ENCODE measurements at places on chromosomes 2 and 18.

DNA sequence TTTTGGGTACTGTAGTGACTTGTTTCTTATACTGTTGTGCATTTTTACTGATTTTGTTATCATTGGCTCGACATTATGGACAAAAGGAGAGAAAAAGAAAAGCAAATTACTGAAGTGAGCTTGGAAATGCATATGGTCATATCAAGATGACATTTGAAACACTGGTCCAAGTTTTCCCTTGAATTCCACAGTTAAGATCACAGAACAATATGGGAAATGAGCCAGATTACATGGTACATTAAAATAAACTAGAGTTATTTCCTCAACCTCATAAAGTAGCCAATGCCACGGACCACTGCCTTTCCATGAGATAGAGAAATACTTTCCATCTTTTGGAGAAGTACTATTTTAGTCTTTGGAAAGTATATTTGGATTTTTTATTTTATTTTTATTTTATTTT is 62.0 kb upstream of the SGPP2 start:
- DNase-seq = no peak

DNA sequence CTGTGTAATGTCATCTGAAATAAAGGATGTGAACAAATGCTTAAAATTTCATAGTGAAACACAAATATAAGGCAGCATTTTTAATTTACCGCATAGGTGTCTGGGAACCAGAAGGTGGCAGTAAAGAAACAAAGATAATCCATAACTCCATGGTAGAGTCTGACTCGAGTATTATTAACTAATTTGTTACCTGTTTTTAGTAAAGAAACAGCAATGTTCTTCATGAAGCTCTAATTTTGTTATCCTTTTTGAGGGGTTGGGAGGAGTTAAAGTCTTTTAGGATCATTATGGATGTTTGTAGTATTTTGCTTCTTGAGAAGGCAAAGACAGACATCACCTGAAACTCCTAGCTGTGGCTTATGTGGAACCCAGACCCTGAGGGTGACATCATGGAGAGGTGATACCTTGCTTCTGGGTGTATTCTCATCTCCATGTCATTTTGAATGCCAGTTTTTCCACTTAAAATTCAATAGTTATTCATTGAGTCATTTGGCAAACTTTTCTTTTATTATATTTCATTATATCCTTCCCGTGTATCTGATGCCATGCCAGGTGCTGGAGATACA is 286.2 kb upstream of the EPAS1 start:
- peak; percentile 28 for DNase-seq

- DNase-seq = no peak
Observed at GRCh38 chr2:148968301-148968700, 70.2 kb upstream of the LYPD6B start.

DNA sequence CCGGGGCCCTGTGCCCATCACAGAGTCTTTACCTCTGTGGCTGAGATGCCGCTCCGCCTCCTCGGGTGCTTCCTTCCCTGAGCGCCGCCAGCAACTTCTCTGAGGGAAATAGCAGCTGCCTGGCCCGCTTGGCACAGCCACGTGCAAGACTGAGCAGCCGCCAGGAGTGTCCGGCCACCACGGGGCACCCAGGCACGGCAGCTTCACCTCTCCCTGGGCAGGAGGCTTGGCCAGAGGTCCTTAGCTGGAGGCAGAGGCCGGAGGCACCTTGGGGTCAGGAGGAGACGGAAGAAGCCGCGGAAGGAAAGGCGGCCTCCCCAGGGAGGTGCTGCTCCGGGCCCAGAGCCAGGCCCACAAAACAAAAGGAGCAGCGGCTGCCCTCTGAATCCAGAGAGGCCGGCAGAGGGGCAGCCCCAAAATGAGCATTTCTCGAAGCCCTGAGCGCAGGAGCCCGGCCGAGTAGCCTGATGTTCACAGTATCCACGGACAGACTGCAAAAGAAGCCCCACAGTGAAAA is 6.0 kb upstream of the LIMS2 start:
- no peak for DNase-seq

- DNase-seq = no peak
Observed at GRCh38 chr2:119436993-119437772, 5.5 kb downstream of the TMEM37 start.

GRCh38 chr2:217387776-217388387 is 528.0 kb upstream of the TNP1 start:
- DNase-seq = no peak

GRCh38 chr2:100817388-100817985 is 2.5 kb upstream of the NPAS2 start:
- DNase-seq = no peak

- no peak for DNase-seq
Observed at GRCh38 chr2:239951825-239952224, 73.3 kb downstream of the NDUFA10 start.

GRCh38 chr18:68937029-68937599 is 139.2 kb downstream of the CCDC102B start:
- no peak for DNase-seq

DNA sequence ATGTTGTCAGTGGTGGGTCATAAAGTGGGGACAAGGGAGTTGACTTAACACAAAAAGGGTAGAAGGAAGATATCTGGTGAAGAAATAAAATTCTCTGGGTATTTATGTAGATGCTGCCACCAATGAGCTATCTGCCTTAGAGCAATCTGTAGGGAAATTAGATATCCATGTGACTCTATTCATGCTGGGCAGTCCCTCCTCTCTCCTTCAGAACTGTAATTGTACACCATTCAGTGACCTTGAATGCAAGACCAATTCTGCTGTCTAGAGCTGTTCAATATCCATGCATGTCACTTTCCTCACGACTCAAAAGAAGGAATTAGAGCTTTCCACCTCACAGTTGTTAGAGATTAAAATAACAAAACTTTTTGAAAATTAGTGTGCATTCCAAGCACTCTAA is 28.6 kb upstream of the TDRD15 start:
- DNase-seq = no peak

- no peak for DNase-seq
Observed at GRCh38 chr18:3540805-3541548, 91.0 kb downstream of the TGIF1 start.

- DNase-seq = no peak
Observed at GRCh38 chr2:212931271-212931670, 220.1 kb downstream of the IKZF2 start.

DNA sequence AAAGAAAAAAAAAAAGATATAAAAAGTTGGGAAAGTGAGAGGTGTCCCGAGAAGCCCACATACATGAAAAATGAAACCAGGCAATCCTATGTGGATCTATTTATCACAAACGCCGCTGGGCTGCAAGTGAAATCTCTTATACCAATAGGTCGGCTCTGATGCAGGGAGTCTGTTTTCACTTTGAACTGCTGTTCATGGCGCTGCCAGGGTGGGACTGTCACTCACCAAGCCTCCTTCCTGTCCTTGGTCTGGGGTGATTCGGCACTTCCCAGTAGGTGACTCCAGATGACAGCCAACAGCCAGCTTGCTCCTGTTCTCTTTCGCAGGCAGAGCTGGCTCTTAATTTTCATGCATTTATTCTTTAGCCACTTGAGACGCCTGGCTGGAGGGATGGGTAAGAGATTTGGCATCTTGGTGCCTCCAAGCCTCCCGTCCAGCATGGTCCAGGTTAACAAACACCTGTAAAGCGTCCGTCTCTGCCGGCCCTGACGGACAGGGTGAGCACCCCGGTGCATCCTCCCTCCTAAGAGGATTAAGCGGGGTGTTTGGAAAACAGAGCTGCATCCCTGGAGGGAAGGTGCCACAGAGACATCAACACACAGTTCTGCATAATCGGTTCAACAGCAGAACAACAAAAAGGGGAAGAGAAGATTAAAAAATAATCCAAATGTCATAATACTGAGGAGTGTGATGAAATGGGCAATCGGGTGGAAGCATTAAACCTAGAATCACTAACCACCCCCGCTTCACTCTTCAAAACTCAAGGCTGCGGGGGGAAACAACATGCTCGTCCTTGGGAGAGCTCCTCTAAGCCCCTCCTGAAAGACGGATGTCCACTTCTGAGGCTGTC is 58.7 kb downstream of the STEAP3 start:
- no peak for DNase-seq

DNA sequence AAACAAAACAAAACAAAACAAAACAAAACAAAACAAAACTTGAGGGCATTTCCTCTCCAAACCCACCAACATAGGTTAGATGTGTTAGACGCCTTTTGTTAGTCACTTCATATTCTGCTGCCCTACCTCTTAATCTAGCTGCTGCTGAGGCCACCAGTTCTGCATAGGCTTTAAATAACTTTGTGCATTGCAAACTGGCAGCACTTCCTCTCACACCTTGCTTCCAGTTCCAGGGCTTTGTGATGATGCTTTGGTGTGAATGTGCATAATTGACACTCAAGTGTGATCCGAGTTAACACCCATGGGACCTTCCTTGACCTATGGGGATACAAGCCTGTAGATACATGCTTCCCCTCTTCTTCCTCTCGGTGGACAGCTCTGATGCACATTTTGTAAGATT is 2.3 kb upstream of the SERPINB11 start:
- no peak for DNase-seq

- no peak for DNase-seq
Observed at GRCh38 chr2:205868773-205869333, 186.6 kb downstream of the NRP2 start.

DNA sequence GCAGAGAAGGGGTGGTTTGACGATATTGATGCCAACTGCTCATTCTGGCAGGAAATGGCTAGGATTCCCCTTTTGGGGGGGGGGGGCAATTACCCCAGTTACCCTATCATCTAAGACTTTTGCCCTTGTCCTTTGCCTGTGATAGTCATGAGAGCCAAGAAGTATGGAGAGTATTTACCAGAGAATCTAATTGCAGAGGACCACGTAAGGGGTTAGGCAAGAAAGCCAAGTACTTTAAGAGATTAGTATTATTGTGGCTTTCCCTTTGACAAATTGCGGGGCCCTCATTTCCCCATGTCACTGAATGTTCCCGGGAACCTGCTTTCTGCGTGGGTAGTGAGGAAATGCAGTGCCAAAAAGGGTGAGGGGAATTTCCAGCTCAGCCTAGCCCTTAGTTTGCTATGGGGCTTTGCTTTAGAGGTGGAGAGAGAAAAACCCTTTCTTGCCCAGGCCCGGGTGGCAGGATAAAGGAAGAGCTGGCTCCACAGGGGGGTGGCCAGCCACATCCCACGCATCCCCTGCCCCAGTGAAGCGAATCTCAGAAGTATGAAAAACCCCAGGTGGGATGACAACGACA is 1.5 kb downstream of the AQP4 start:
- DNase-seq = no peak

- DNase-seq = no peak
Observed at GRCh38 chr2:104501342-104501741, 352.6 kb upstream of the POU3F3 start.

DNA sequence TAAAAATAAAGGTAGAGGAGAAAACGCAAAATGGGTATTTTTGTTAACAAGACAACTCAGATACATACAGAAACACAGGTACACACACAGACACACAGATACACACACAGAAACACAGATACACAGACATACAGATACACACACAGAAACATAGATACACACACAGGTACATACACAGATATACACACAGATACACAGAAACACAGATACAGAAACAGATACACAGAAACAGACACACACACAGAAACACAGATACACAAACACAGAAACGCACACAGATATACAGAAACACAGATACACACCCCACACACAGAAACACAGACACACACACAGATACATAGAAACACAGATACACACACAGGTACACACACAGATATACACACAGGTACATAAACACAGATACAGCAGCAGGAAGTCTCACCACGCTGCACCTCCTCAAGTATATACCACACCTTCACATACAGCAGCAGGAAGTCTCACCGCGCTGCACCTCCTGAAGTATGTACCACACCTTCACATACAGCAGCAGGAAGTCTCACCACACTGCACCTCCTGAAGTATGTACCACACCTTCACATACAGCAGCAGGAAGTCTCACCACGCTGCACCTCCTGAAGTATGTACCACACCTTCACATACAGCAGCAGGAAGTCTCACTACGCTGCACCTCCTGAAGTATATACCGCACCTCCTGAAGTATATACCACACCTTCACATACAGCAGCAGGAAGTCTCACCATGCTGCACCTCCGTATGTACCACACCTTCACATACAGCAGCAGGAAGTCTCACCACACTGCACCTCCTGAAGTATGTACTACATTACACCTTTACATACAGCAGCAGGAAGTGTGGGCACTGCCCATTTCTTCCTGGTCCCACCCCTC is 250.5 kb downstream of the HDAC4 start:
- DNase-seq = no peak

- DNase-seq = no peak
Observed at GRCh38 chr2:64601034-64601754, 52.5 kb downstream of the SERTAD2 start.

GRCh38 chr2:133531382-133531781 is 36.9 kb downstream of the NCKAP5 start:
- DNase-seq = no peak

GRCh38 chr2:85596026-85596333 is 435 bp downstream of the RNF181 start:
- no peak for DNase-seq

- DNase-seq = no peak
Observed at GRCh38 chr18:43274526-43274925, 2.8 kb downstream of the SYT4 start.

- DNase-seq = no peak
Observed at GRCh38 chr18:1648712-1649111, 744.0 kb downstream of the ADCYAP1 start.

GRCh38 chr18:46297621-46298020 is 193.4 kb downstream of the HAUS1 start:
- DNase-seq = no peak

DNA sequence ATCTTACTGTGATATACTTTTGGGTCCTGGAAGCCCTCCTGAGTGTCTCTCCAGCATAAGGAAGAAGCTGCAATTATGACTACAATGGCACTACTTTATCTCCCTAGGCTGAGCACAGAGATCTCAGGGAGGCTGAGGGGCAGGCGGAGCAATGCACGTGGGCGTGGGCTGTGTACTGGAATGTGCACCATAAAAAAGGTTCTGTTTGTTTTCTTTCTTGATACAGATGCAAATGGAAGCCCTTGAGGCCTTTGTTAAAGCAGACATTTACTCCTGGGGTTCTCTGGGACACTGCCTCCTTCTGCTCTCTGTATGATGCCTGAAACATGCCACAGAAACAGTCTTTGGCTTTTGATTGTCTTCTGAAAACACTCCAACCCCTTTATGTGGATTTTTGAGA is 79.1 kb upstream of the DLX2 start:
- DNase-seq = no peak

GRCh38 chr2:210593166-210593565 is 36.8 kb downstream of the CPS1 start:
- DNase-seq = no peak

DNA sequence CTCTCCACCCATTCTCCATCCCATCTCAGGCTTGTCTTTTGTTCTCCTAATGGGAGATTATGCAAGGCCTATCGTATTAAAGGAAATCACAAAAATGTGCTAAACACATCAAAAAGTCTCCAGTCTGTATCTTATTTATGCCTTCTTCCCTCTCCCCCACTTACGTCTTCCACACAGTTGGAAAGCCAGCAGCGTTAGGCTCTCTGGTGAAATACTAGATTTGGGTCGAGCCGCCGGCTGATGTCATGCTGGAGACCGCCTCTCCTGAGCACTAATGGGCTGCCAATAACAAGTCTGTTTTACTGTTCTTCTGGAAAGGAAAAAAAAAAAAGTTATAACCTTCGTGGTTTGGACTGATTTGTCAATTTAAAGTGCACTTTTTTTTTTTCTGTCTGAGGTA is 182.7 kb upstream of the SIX2 start:
- DNase-seq = no peak
